Thymus (tissue), 14 donors: ENCODE measurements at places on chromosomes 6 and 20.
A peak's percentile ranks its signal among the peaks of the same experiment; 100 is the strongest.

- no peak for DNase-seq
These were observed 277.0 kb upstream of the TBX18 start for GRCh38 chr6:85041376-85041775.

- DNase-seq, result no peak
These were observed 8.4 kb downstream of the PAX1 start for GRCh38 chr20:21713901-21714296.

DNA sequence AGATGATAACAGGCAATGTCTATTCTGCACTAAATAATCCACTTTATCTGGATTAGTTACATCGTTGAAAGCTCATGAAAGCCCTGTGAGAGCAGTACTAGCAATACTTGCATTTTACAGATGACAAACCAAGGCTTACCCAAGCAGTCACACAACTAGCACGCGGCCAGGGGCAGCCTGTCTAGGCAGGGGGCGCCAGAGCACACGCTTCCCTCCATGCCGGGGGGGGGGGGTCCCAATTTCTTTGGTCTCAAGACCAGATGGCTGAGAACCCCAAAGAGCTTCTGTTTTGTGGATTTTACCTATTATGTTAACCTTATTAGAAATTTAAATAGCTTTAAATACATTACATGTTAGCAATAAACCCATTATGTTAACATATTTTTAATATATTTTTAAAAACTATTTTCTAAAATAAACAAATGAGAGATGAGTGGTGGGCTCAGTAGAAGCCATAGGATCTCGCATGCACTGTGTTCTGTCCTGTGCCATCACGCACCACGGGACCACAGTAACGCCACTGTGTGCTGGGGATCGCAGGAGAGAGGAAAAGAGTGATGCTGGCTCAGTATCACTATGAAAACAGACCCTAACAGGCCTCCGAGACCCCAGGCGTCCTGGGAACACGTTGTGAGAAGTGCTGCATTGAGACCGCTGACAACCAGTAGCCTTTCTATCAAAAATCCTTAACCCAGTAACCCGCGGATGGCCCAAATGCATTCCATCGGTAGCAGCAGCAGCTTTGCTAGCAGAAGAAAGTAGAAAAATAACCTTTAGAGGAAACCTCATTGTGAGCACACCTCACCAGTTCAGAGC lies 5.3 kb upstream of the PRR18 start:
- no peak for DNase-seq

DNA sequence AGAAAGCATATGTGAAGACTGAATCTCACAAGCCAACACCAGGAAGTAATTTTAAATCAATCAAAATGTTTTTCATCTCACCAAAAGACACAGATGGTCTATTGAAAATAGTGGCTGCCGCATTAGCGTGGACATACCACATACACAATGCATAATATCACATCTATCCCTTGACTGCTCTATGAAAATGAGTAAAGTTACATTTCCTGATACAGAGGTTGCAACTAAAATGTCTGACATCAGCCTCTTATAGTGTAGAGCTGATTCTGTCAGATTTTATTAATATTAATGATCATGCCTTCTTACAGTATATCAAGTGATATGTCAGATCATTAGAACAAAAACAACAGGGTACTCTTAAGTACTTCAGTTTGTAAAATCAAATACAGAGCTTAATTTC lies 339.8 kb upstream of the EPHA7 start:
- DNase-seq, result no peak

- DNase-seq, result no peak
These were observed 79.1 kb downstream of the DTD1 start for GRCh38 chr20:18666803-18667415.

GRCh38 chr20:59818911-59819310 lies 114.5 kb downstream of the SYCP2 start:
- DNase-seq, result no peak

DNA sequence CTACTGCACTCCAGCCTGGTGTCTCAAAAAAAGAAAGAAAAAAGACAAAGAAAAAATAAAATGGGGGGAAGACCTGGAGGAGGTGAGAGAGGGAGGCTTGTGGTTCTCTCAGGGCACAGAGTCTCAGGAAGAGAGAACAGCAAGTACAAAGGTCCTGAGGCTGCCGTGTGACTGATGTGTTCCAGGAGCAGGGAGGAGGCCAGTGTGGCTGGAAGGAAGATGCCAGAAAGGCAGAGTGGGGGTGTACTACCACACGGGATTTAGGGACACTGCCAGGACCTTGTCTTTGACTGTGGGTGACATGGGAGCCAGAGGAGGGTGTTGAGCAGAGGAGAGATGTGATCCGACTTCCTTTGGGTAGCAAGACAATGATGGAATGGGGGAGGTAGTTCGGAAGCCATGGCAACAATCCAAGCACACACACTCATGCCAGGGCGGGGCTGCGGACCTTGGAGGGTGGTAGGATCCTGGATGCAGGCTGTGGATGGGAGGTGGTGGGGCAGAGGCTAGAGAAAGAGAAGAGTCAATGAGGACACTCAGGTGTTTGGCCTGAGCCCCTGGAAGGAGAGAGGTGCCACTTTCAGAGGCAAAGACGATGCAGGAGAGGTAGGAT lies 136.4 kb upstream of the PTPN1 start:
- no peak for DNase-seq

- no peak for DNase-seq
These were observed 8.4 kb downstream of the TPBG start for GRCh38 chr6:82371799-82372546.

GRCh38 chr20:36373089-36373488 lies 67.0 kb downstream of the DLGAP4 start:
- no peak for DNase-seq

DNA sequence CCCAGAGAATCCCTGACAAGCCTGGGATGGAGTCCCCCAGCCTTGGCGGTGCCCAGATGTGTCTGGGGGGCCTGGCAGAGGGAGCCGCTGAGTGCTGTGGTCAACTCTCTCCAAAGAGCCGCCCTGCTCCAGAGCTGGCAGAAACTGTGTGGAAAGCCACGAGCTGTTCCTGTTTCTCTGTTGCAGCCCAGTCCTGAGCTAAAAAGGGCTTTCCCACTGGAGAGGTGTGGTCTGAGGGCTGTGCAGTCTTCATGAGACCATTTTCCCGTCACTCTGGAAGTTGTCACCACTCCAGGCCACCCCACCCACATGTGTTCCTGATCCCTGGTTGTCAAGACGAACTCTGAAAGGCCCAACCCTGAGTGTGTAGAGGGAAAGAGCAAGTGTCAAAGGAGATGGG lies 99.7 kb upstream of the KCNK16 start:
- no peak for DNase-seq

- DNase-seq, result peak; percentile 73
These were observed 51.9 kb upstream of the MRPS10 start for GRCh38 chr6:42269553-42269952.

GRCh38 chr20:25247000-25247517 lies 826 bp upstream of the PYGB start:
- DNase-seq, result no peak

DNA sequence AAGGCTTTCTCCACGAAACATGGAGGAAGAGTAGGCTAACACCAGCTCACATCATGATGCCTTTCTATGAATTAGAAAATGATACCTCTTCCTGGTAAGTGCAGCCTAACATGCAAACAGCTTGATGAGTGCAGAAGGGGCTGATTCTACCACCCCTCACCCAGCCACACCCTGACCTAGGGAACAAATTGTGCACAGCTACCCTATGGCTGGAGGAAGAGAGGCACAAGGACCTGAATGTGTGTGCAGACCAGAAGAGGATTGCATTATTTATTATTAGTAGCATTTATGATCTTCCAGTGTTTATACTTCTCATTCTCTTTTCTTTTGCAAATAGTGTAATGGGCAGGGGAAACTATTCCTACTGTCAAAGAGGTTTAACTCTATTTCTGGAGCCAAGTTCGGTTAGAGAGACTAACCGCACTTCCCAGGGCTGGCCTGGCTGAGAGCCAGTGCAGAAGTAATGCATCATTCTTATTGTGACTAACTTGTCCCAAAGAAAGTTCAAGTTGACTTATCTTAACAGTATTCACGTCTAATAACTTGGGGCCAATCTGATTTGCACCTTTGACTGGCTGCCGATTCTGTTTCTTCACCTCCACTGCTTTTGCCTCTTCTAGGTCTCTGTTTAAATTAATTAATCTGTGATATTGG lies 237.5 kb downstream of the CD83 start:
- no peak for DNase-seq

- DNase-seq, result no peak
These were observed 7.8 kb downstream of the ADA start for GRCh38 chr20:44643596-44644229.

- DNase-seq, result no peak
These were observed 61.0 kb downstream of the DZANK1 start for GRCh38 chr20:18405826-18406225.

DNA sequence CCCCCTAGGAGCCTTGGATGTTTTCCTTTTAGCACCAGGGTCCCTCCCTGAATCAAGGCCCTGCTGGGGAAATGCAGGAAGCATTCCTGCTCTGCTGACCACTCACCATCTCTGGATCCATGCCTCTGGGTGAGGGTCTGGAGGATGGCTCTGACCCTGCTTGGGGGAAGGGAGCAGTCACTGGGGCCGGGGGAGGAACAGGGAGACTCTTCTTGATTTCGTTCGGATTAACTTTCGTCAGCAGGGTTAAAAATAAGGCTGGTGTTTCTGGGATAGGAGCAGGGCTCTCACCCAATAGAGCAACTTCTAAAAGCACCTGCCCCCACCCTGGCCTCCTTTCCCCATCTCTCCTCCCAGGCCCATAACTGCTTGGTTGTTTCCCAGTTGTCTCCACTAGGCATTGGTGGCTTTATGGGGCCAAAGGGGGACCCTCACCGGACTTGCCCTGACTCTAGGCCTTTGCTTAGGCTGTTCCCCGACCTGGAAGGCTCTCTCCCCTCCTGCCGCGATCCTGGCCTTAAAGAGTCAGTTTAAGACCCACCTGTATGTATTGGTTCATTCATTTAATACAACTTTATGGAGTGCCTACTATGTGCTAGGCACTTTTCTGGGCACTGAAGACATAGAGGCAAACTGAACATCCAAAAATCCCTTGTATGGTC lies 63.0 kb downstream of the JPH2 start:
- no peak for DNase-seq

GRCh38 chr20:19757487-19758132 lies 448 bp upstream of the RIN2 start:
- DNase-seq, result peak; percentile 6

DNA sequence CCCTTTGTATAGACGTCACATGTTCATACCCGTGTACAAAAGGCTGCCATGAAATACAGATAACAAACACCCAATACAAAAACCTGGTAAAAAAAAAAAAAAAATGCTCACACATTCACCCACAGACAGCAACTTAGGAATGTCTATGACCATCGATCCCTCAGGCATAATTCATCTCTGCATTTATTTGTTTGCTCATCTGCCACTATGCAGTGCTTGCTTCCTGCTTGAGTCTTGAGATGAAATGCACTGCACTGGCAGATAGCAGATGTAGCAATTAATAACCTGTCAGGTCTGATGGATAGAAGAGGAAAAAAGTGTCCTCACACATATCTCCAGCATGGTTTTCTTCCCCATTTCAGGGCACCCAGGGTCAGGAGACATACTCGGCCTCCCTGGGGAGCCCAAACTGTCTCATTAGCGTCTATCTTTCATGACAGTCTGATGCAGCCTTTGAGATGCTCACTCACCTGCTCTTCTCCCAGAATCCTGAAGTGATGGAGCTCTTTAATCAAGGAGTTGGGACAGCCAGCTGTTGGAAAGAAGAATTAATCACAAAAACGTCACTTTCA lies 295.1 kb upstream of the AGPAT4 start:
- no peak for DNase-seq

DNA sequence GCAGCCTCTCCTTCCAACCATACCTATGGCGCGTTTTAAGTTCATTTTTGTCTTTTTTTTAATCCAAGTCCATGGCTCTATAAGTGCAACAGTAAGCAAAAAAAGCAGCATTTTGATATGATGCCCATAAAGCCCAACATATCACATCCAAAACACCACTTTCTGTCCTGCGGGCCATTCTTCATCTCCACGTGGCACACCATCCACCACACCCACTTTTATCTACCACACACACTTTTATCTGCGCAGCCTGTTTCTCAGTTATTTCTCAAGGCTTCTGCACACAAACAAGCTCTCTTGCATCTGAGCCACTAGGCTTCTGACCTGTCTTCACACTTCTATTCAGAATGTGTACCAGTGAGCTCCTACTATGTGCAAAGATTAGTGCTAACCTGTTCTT lies 5.3 kb downstream of the GCLC start:
- DNase-seq, result no peak

DNA sequence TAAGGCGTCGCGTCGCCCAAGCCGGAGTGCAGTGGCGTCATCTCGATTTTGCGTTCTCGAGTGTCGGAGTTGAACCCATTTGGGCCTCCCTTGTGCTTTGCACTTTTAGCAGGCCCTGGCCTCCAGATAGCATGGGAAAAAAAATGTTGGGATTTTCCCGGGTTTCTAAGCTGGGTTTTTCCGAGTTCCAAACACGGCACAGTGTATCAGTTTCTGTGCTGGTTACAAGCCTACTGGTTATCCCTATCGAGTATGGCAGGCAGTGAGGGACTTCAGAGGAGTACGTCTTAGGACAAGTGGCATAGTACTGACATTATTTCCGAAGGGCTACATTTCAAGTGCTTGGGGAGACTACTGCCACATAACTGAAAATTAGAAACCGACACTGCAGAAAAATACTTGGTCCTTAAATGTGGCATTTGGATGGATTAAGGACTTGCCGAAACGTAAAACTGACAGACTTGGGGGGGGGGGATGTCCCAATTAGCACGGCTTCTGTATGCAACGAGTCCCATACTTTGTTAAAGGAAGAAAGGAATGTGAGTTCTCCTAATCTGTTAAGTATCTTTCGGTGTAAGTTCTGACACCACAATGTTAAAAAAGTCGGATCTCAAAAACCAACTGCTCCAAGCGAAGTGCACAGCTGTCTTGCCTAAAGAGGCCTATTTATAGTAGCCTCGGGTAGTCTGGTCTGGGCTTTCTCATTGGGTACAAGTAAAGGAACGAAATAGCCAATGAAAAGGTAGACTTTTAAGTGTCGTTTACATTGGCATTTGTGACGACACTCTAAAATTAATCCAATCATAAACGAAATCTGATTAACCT lies 70.2 kb downstream of the HFE start:
- DNase-seq, result peak; percentile 98

- DNase-seq, result no peak
These were observed 104.4 kb upstream of the TAB2 start for GRCh38 chr6:149212892-149213801.

DNA sequence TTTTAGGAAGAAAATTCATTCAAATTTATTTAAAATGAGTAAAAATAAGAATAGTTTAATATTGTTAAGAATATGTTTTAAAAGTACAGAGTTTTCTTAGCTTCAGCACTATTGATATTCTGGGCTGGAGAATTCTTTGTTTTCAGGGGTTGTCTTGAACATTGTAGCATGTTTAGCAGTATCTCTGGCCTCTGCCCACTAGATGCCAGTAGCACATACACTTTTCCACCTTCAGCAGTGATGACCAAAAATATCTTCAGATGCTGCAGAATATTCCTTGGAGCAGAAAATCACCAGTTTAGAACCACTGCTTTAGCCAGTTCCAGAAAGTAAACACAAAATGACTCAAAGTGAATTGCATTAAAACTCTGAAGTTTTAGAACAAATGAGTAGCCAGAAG lies 19.4 kb upstream of the SDHAF4 start:
- no peak for DNase-seq
